ENCODE measurements at places on chromosomes 1 and 21. TPM values are rescaled to one million over a fixed set of nuclear protein-coding genes. Genes with fewer than 3 reads are reported as not detected.

DNA sequence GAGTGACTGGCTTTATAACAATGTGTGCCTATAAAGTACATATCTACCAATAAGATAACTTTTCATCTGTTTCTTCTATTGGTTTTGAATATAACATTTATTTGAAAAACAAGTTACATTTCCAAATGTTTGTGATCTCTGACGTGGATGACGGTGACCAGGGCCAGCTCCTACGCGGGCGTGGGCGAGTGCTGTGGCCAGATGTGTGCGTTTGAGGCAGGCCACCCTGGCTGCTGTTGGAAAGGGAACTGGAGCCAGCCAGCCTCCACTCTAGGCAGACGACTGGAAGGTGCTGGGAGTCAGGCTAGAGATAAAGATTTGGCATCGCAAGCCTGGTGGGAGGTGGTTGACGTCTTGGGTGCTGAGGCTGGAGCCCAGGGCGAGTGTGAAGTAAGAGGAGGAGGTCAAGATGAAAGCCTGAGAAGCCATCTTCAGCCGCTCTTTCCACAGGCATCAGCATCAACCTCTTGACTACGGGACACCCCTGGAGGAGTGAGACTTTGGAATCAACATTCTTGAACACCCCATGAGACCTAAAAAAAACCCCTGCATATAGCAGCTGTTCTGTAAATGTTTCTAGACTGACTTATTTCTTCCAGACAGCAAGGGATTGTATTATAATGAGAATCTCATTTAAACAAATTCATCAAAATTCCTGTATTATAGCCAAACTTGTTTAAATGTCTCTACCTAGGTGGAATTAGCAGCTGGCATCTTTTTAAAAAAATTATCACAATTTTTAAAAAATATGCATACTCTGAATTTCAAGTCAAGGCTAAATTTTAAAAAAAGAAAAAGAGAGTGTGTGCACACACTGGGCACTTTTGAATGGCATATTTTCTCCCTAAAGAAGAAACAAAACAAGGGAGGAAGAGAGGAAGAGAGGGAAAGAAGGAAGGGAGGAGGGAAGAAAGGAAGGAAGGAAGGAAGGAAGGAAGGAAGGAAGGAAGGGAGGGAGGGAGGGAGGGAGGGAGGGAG is 112.5 kb upstream of the SLC44A3 start:
- DNase-seq = no peak

- DNase-seq = no peak
Observed at GRCh38 chr1:51978099-51978498, 12.4 kb downstream of the RAB3B start.

- no peak for DNase-seq
Observed at GRCh38 chr1:33268457-33268856, 12.2 kb downstream of the ZNF362 start.

GRCh38 chr21:31351438-31351837 is 7.4 kb upstream of the TIAM1 start:
- no peak for DNase-seq

GRCh38 chr21:41991659-41992058 is 18.5 kb downstream of the ZBTB21 start:
- DNase-seq = no peak

ITLN2 gene
- not detected for total RNA-seq

- DNase-seq = no peak
Observed at GRCh38 chr1:31642366-31642765, 2.3 kb downstream of the PEF1 start.

GRCh38 chr1:32142446-32143301 is 34.8 kb downstream of the KPNA6 start:
- DNase-seq = no peak

Data from activated naive CD4-positive, alpha-beta T cell treated with anti-CD3 and anti-CD28 coated beads, Interleukin-2, amount 50 U/mL, for 72 hours (primary cell).